CD8-positive, alpha-beta memory T cell (primary cell): ENCODE measurements at places on chromosomes 2 and 18. TPM values are rescaled to one million over a fixed set of nuclear protein-coding genes. Genes with fewer than 3 reads are reported as not detected.

Gene CNRIP1
- not detected for total RNA-seq

- no peak for DNase-seq
These were observed 750.2 kb upstream of the FANCL start for GRCh38 chr2:58991357-58991756.

DNA sequence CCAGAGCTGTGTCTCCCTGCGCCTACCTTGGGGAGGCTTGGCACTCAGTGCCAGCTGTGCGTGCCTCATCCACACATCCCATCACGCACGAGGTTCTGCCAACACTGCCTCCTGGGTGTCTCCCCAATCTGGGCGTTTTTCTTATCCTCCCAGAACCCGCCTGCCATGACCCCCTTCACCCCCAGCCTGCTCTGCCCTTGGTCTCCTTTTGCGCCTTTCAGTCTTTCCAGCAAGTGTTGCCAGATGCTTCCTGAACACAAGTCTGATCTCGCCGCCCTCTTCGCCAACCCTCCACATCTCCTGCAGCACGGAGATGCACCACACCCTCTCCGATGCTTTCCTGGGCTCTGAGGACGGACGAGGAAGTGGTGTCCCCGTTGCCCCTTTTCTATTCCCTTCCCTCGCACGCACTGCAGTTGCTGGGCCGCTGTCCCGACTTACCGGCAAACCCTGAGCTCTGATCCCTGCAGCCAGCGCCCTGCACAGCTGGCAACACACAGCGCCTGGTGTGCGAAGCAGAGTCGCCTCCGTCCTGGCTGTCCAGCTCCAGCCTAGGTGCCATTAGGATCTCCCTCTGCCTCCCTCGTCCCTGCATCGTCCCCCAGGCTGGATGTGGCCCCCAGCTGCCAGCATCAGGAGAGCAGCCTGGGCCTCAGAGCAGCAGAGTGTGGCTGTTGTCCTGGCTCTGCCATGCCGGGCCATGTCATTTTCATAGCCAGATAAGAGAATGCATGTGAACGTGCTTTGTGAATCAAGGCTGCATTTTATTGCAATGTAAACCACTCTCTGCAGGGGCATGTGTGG, 22.6 kb upstream of the ALLC start:
- no peak for DNase-seq

DNA sequence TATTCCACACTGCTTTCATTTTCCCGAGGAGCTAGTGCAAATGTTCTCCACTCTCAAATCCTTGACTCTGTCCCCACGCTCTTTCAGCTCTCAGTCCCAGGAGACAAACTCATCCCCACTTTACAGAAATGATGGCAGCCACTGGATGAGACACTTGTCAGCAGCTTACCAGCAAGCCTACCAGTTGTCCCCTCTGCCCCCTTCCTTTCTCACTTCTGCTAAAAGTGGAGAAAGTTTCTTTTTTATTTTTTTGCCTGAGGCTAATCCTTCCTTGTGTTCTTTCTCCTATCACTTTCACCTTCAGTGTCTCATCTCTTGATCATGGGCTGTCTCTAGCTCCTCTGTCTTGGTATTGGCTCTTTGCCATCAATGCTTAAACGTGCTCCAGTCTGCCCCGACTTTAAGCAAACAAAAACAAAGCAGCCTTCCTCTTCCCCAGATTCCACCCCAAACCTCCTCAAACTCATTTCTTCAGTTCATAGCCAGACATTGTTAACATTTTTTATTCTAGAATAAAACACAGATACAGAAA, 64.5 kb downstream of the TTC32 start:
- DNase-seq, result no peak

DNA sequence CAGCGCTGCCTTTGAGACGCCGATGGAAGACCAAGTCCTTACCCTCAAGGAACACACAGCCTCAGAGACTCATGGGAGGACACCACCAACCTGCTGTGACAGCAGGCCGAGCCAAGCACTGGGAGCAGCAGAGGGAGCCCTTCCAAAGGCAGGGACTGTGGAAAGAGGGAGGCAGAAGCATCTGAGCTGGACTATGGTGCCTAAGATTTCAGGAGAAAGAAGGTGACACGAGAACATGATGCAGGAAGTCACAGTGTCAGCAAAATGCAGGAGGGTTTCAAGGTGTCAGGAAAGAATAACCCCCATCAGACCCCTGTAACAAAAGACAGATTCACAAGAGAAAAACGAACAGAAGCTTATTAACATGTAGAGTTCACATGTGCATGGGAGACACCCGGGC, 24.2 kb upstream of the COX7A2L start:
- no peak for DNase-seq
